ENCODE measurements at places on chromosomes 12 and 14.
A peak's percentile ranks its signal among the peaks of the same experiment; 100 is the strongest.

- DNase-seq = no peak
Observed at GRCh38 chr14:54116198-54116885, 159.7 kb upstream of the BMP4 start.

GRCh38 chr12:72203764-72204335, 68.3 kb upstream of the TRHDE start:
- DNase-seq = no peak

GRCh38 chr14:44962334-44963043, 499 bp downstream of the TOGARAM1 start:
- peak; percentile 7 for DNase-seq

DNA sequence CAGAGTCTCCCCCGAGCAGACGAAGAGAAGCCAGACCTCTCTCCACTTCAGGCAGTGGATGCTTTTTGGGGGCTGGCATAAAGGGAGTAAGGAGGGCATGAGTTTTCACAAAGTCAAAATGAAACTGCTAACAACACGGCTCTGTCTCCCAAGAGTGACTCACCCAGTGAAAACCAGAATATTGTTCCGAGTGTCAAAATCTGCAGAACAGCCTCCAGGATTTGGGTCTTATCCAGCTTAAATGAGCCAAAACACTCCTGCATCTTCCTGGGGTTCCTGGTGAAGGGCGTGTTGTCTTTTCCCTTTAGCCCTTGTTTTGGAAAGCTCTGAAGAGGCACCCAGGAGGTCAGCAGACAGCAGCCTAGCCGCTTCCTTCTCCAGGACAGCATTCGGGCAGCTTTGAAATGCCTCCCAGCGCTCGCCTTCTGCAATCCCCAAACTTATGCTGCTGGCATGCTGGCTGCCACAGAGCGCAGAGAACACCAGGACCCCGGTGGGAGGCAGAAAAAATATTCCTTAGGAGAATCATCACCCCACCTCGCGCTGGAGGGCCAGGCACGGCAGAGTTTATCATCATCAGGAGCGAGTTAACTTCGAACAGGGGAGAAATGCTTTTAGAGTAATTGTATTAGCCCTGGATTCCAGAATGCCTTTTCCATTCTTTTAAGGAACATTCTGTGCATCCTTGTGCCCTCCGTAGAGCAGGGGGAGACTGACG, 117.7 kb upstream of the NCOR2 start:
- DNase-seq = no peak

GRCh38 chr12:67019070-67019469, 250.1 kb upstream of the CAND1 start:
- DNase-seq = no peak

DNA sequence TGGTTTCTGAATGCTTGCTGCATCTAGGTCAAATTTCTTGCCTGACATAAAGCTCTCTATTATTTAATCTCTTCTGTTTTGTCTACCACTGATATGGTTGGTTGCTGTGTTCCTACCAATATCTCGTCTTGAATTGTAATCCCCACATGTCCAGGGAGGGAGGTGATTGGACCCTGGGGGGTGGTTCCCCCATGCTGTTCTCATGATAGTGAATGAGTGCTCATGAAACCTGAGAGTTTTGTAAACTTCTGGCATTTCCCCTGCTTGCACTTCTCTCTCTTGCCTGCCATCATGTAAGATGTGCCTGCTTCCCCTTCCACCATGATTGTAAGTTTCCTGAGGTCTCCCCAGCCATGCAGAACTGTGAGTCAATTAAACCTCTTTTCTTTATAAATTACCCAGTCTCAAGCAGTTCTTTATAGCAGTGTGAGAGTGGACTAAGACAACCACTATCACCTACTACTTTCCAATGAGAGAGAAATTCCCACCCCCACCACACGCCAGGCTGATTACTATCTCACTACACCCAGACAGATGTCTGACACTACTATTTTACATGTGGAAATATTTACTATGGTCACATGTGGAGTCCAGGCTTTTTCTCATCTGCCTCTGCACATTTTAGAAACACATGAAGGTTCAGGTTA, 69.2 kb upstream of the ATP2B1 start:
- DNase-seq = no peak

DNA sequence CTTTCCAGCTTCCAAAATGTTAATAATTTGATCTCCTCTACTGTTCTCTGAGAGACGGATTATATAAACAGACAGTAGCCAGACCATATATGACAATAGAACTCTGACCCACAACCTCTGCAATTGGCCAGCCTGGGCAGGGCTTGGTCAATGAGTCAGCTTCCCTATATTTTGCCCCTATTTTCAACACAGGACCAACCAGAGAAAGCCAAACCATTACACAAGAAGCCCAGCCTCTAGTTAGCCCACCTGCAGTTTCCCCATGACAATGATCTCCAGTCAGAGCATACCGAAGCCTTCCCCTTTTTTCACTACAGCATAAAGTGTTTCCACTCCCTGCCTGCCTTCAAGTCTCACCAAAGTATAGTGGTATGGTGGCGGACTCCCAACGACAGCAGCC, 7.6 kb upstream of the EXD2 start:
- DNase-seq = no peak

DNA sequence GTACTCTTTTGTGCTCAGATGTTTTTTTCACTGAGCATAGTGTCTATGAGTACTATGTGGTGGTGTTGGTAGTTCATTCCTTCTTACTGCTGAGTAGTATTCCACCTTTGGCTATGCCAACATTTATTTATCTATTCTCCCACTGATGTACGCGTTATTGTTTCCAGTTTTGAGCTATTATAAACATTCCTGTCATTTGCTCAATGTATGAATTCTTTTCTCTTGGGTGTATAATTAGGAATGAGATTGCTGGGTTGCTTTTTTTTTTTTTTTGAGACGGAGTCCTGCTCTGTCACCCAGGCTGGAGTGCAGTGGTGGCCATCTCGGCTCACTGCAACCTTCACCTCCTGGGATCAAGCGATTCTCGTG, 37.5 kb upstream of the SLC2A3 start:
- no peak for DNase-seq

DNA sequence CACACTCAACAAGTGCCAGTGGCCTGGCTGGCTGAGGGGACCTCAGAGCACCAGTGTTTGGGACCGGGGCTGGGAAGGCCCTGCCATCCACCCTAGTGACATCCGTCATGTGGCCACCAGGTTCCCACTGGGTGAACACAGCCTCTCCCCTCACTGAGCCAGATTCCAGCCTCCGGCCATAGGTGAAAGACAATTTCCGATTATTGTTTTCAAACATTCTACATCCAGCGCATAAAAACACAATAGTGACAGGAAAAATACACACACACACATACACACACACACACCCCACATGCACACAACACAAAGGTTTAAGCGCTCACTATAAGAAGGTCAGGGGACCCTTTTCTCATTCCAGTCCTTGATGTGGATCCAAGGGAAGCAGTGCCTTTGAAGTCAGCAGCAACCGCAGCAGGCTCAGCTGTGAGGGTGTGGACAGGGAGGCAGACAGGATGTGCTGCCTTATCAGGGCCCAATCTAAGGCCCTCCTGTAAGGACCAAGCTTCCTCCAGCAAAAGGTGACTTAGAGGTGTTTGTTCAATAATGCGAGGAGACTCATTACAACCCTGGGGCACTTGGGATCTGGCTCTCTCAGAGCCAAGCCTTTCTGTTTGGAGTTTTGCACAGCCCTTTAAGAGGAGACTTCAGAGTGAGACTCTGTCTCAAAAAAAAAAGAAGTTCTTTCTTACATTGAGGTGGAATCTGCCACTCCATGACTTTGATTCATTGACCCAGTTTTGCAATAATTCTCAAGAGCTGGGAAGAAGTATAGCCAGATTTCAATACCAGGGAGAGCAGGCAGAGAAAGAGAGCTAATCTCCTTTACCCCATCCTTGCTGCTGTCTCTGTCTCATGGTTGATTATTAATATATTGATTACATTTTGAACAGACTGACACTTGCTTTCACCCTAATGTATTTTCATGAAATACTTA, 227.8 kb downstream of the ZFP36L1 start:
- no peak for DNase-seq

DNA sequence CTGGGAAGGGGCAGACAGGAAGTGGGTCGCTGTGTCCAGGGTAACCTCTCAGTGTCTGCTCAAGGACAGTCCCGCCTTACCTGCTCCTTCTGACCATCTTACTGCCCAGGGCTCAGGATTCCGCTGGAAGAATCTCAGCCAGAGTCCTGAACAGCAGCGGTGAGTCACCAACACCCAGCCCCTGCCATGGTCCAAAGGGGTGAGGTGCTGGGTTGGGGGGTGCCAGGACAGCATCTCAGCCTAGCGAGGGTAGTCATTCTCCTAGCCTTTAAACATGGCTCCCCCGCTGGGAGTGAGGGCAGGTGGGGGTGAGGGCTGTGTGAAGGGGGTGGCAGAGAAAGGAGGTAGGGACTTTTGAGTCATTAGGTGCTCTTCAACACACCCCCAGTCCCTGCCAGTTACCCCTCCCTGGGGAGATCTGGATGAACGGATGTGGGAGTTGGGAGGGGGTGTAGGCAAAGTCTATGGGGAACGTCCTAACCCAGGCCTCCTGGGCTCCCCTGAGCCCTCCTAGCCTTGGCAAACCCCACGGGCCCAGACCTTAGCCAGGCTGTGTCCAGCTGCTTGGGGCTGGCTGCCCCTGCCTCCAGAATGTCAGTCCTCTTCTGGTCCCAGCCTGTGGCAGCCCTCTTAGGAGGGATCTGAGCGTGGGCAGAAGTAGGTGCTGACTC, 2.5 kb downstream of the TAMALIN start:
- no peak for DNase-seq

- no peak for DNase-seq
Observed at GRCh38 chr14:101083564-101084435, 180.3 kb upstream of the RTL1 start.

- peak; percentile 45 for DNase-seq
Observed at GRCh38 chr12:95700316-95700785, 90.2 kb downstream of the NTN4 start.

GRCh38 chr12:59660148-59660547, 64.3 kb downstream of the SLC16A7 start:
- DNase-seq = no peak

DNA sequence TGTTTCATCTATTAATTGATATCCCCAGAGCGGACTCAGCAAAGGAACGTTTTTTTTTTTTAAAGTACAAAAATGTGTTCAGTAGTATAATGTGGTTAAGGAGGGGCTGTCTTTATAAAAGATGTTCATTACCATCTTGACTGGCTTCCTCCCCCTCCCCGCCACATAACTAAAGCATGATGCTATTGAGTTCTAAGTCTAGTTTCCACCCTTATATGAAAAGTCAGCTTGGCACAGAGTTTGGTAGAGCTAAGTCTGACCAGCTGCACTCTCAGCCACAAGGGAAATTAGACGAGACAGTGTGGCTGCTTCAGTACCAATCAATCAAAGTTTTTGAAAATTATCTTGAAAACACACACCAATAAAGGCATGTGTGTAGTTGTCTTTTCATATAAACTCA, 1.9 kb upstream of the MYBPC1 start:
- no peak for DNase-seq

DNA sequence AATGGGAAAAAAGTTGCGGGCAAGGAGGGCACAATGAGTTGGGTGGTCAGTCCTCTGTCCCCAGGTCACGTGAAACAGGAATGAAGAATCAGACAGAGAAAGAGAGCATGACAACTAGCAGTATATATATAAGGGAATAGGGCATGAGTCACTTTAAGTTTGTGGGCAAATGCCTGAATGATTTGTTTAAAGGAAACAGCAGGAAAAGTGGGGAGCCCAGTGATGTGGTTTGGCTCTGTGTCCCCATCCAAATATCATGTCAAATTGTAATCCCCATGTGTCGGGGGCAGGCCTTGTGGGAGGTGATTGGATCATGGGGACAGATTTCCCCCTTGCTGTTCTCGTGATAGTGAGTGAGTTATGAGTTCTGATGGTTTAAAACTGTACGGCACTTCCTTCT, 195.3 kb upstream of the IGF1 start:
- no peak for DNase-seq

- DNase-seq = no peak
Observed at GRCh38 chr14:61602003-61602732, 93.1 kb upstream of the HIF1A start.

GRCh38 chr12:59624732-59625460, 29.1 kb downstream of the SLC16A7 start:
- DNase-seq = no peak

DNA sequence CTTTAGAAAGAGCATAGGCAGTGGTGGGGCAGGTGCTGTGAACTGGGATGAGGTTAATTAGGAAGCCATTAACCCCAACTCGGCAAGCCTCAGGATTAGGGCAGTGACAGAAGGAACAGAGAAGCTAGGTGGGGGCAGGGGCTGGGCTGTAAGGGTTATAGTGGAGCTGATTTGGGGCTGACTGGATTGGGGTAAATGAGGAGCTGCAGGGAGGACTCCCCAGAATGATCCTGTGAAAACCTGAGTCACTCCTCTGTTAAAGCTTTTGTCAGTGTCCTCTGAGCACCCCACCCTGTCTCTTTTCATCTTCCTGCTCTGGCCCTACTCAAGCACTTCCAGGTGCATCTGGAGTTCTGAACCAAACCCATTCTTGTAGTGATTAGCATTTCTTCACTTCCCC, 4.4 kb downstream of the KLC1 start:
- DNase-seq = no peak

- DNase-seq = no peak
Observed at GRCh38 chr14:48725051-48725734, 861.0 kb downstream of the RPS29 start.

GRCh38 chr12:93440043-93440835, 1.5 kb downstream of the UBE2N start:
- no peak for DNase-seq

GRCh38 chr12:48988030-48988649, 10.0 kb downstream of the WNT1 start:
- no peak for DNase-seq

DNA sequence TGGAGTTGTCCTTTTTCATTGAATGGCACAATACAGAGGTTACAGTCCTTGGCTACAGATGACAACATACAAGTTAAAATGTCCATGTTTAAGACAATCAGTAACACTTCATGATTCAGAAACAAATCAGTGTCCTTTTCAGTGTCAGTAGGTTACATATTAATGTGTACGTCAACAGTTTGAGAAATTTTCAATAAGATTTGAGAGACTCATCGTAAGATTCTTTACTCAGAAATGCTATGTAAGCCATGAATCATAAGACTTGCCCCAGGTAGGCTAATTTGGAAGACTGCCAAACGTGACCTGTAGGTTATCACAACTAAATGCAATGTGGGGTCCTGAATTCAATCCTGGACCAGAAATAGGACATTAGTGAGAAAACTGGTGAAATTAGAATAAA, 3.5 kb downstream of the RDH12 start:
- DNase-seq = no peak

All from thoracic aorta (tissue), 2 donors.